ENCODE measurements at places on chromosomes 11 and 22. TPM values are rescaled to one million over a fixed set of nuclear protein-coding genes. Genes with fewer than 3 reads are reported as not detected.

GRCh38 chr11:43866520-43866919 lies 14.1 kb upstream of the ALKBH3 start:
- DNase-seq: no peak

GRCh38 chr11:10567446-10567845 lies 1.0 kb downstream of the LYVE1 start:
- no peak for DNase-seq

DNA sequence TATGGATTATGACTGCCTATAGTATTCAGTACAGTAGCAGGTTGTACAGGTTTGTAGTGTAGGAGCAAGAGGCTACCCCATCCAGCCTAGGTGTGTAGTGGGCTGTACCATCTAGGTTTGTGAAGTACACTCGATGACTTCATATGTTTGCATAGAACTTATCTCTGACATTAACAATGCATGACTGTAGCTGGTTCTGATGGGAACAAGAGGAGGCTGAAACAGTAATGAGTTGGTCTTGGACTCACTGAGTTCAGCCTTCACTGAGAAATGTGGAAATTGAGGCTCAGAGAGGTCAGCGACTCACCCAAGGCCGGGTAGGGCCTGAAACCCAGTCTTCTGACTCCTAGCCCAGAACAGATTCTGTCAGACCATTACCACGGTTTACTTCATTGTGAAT lies 13.0 kb downstream of the MYO7A start:
- DNase-seq: no peak

GRCh38 chr22:35604621-35605368 lies 12.3 kb downstream of the MB start:
- no peak for DNase-seq

DNA sequence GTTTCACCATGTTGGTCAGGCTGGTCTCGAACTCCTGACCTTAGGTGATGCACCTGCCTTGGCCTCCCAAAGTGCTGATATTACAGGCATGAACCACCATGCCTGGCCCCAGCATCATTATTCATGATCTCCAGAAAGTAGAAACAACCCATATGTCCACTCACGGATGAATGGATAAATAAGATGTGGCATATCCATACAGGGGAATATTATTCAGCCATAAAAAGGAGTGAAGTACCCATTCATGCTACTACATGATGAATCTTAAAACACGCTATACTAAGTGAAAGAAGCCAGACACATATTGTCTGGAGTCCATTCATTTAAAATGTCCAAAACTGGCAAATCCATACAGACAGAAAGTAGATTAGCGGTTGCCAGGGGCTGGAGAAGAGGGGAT lies 79.9 kb upstream of the TCF20 start:
- no peak for DNase-seq

DNA sequence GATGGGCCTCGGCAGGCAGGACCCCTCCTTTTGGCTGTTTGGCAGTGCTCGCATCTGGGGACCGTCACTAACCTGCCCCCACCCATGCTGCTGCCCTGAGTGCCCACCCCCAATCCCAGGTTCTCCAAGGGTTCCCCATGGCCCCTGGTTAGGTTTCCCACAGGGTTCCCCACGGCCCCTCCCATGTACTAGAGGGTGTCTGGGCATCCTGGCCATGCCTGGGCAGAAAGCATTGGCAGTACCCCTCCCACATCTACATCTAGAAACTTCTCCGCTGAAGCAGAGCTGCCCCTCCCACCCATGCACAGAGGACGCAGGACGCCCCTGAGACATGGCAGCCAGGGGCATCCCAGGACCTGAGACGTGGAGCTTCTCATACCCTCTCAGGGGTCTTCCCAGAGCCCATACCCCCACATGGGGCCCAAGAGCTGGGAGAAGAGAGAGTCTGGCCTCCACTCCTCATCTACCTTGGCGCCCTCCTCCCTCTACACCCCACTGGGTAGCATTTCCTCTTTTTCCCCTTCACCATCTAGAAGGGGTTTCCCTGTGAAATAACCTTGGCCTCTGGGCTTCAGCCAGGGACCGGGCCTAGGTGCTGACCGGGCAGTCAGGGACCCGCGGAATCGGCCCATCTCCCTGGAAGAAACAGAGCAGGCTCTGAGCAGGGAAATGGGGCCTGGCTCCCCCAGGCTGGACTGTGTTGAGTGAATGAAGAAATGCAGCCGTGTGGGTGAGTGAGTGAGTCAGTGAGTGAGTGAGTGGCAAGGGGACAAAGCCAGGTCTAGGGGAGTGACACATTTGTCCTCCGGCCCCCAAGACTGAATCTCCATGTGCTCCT lies 987.3 kb downstream of the BRD1 start:
- no peak for DNase-seq

GRCh38 chr11:34302046-34302921 lies 55.5 kb downstream of the ABTB2 start:
- no peak for DNase-seq

- no peak for DNase-seq
Observed at GRCh38 chr11:64654958-64655541, 64.0 kb downstream of the SLC22A12 start.

DNA sequence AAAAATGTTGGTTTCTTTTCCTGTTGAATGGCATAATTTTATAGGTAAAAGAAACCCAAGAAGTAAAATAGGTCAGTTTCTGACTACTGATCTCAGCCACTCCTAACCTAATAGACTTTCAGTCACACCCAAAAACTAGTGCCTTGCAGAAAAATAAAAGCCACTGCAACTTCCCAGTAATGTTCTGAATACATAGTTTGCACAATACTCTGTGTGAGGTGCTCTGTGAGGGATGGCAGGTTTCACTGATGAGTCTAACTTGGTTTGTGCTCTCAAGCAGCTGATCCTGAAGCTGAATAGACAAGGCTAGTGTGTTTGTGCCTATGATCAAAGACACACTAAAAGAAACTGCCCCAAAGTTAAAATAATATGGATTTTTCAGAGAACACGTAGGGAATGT lies 758.3 kb downstream of the NELL1 start:
- DNase-seq: no peak

- no peak for DNase-seq
Observed at GRCh38 chr22:44212936-44213335, 32.2 kb downstream of the PARVG start.

DNA sequence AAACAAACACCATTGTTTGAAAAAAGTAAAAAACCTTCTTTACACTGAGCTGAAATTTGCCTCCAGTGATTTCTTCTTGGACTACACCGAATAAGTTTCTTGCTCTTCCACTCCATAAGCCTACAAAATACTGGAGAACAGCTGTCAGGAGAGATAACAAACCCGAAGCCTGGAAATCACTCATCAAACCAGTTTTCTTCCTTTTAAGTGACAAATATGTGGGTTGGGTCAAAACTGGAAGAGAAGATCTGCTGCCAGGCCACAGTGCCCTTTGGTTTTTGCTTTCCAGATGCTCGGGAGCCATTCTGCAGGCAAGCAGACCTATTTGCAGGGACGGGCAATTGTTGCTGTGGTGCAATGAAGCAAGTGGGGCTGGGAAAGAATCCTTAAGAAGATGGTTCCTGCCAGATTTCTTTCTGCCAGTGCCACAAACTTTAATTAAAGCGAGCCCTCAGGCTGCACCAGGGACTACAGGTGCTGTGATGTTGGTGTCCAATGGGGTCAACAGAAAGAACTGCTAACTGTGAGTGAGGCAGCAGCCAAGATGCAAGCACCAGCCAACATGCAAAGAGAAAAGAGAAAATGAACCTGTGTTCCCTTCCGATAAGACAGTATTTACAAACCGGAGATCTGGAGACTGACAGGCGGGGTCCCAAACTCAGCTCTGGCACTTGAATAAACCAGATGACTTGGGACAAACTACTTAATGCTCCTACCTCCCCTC lies 44.8 kb upstream of the SMCO4 start:
- DNase-seq: no peak

DNA sequence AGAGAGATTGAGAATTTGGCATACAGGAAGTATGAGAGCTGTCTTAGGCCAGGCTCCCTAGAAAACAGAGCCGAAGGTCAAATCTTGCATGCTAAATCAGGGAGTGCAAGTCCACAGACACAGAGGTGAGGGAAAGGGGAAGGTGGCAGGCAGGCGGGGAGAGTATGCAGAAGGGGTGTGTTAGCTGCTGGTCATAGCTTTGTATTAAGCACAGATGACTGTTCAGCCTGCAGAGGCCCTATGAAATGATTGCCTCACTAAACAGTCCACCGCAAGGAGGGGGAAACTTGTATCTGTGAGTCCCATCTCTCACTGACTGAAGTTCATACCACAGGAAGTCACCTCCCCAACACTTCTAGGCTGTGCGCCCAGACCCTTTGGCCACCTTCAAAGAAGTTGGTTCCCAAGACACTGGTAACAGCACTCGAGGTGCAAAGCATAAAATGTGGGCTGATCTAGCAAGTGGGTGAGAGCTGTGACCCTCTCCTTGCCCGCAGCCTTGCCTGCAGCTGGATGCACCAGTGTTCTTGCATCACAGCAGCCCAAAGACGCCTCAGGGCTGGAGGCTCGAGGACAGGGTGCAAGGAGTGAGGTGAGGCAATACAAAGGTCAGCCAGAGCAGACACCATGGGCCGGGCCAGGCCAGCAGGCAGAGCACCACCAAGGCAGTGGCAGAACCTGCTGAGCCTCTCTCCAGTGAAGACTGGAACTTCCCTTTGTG lies 115.3 kb upstream of the TBCEL start:
- DNase-seq: no peak

- no peak for DNase-seq
Observed at GRCh38 chr11:5300251-5300650, 1.5 kb downstream of the OR51B4 start.

DNA sequence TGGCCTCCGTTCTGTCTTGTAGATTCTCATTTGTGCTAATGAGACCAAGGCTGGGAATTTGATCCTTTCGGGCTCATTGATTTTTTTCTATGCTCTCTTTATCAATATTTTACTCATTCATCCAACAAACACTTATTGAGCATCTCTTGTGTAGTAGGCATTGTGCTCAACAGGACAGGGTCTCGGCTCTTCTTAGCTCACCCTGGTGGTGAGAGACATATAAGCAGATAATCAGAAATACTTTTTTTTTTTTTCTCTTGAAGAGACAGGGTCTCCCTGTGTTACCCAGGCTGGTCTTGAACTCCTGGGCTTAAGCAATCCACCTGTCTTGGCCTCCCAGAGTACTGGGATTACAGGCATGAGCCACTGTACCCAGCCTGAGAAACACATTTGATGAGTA lies 48.0 kb upstream of the SLC5A1 start:
- no peak for DNase-seq

- peak; percentile 55 for DNase-seq
Observed at GRCh38 chr11:60951904-60952741, at the start of gene SLC15A3. TSS of gene SLC15A3 (minus strand) at chr11:60952176. CDS start at chr11:60951551, 625 bp downstream.

- no peak for DNase-seq
Observed at GRCh38 chr11:109130910-109131309, 291.1 kb upstream of the C11orf87 start.

DNA sequence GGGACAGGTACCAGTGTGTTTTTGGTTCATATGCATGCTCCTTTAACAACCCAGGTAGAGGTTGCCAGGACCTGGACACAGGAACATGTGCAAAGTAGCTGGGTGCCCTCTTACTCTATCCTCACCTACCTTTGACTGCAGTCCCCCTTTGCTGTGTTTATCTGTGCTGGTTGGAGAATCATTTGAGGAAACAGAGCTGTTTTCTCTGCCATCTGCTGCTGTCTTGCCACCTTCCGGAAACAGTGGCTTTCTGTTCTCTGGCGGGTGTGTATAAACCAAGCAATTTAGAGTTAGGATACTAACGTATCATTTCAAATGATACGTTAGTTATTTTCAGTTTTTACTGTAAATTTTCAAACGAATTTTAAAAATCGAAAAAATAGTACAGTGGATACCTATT lies 171.9 kb upstream of the TTC12 start:
- DNase-seq: no peak

DNA sequence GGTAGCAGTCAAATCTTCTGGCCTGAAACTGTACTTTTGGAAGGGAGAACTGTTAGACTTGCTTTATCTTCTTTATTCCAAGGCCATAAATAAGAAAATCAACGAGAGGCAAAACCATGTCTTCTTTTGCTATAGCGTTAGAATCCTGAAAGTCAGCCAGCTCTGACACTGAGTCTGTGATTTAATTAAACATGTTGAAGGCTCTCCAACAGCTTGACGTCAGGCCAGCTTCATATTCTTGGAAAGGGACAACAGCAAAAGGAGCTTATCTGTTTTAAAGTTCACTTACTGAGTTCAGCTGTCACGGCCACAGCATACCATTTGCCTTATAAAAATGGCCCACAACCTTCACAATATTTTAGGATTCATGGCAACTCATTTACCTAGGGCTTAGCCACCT lies 131.0 kb upstream of the LDLRAD3 start:
- DNase-seq: no peak

GRCh38 chr11:92552942-92553341 lies 328.3 kb downstream of the FAT3 start:
- DNase-seq: no peak

- DNase-seq: no peak
Observed at GRCh38 chr22:39583066-39583667, 12.6 kb downstream of the CACNA1I start.

GRCh38 chr11:47327025-47327424 lies 25.5 kb downstream of the MYBPC3 start:
- DNase-seq: no peak

DNA sequence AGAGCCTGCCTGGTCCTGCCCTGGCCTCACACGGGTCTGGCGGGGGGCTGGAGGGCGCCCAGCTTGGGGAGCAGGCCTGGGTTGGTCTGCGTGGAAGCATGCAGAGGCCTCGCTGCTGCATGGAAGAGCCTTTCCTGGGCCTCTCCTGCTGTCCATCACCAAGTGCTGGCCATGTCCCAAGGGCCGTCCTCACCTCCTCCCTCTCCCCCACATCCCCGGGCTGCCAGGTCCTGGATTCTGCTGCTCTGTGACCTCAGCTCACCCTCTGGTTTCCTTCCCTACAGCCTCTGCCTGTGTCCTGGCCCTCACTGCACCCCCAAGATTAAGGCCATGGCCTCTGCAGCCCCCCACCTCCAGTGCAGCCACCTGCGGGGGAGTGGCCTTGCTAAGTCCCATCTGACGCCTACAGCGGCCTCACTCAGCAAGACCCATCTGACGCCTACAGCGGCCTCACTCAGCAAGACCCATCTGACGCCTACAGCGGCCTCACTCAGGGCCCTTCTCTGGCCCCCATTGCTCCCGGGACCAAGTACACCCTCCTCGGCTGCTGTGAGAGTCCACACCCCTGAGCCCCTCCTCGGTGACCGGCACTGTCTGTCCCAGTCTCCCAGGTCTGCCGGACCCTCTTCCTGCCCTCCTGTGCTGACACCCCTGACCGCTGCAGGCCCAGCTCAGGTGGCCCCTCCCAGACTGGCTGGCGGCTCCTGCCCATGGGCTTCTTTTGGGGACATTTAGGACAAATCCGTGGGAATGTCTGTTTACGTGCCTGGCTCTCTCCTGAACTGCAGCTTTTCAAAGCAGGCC lies 119.5 kb upstream of the B3GAT1 start:
- no peak for DNase-seq

The OR52E8 gene
- total RNA-seq: not detected

The CHST1 gene
- 2.4 TPM for total RNA-seq

The TUT1 gene
- 37.3 TPM for total RNA-seq

The B3GAT1 gene
- total RNA-seq: 23.1 TPM

The FGF3 gene
- total RNA-seq: not detected

The DERL3 gene
- 10.9 TPM for total RNA-seq

The GAS2 gene
- 1.8 TPM for total RNA-seq

The GP1BB gene
- 4.3 TPM for total RNA-seq

The CABP7 gene
- 0.17 TPM for total RNA-seq

The C22orf31 gene
- total RNA-seq: not detected

The PVALB gene
- total RNA-seq: 4.5 TPM

The OR4C16 gene
- total RNA-seq: not detected

The DGCR2 gene
- total RNA-seq: 56.8 TPM
